ENCODE measurements at places on chromosomes 11 and 22. TPM values are rescaled to one million over a fixed set of nuclear protein-coding genes. Genes with fewer than 3 reads are reported as not detected.

- DNase-seq, result no peak
Measured at GRCh38 chr11:856397-856796, 13.7 kb downstream of the TSPAN4 start.

Gene CNIH2
- 2.2 TPM for total RNA-seq

Gene MYRF
- total RNA-seq, result 0.19 TPM

Gene AIP
- total RNA-seq, result 107 TPM

Gene DCHS1
- 12.4 TPM for total RNA-seq

- DNase-seq, result no peak
Measured at GRCh38 chr11:126145954-126146353, 65.5 kb downstream of the RPUSD4 start.

Gene HARBI1
- 5.8 TPM for total RNA-seq

Gene PDE3B
- 268 TPM for total RNA-seq

Gene ANKK1
- 2.8 TPM for total RNA-seq

DNA sequence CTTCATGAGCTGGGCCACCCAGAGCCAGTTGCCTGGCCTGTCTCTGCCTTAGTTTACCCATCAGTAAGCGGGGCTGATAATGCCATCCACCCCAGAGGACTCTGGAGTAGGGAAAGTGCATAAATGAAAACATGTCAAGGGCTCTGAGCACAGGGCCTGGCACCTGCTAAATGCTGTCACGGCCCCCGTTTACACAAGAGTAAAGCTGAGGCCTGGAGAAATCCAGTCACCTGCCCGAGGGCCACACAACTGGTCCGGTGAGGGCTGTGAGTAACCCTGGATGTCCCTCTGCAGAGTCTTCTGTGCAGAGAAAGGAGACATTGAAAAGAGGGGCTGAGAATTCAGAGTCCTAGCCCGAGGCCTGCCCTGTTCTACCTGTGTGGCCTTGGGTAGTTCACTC, 110.6 kb upstream of the ANO1 start:
- no peak for DNase-seq

- peak; percentile 37 for DNase-seq
Measured at GRCh38 chr11:85694385-85694980, 8.5 kb upstream of the CCDC89 start.

DNA sequence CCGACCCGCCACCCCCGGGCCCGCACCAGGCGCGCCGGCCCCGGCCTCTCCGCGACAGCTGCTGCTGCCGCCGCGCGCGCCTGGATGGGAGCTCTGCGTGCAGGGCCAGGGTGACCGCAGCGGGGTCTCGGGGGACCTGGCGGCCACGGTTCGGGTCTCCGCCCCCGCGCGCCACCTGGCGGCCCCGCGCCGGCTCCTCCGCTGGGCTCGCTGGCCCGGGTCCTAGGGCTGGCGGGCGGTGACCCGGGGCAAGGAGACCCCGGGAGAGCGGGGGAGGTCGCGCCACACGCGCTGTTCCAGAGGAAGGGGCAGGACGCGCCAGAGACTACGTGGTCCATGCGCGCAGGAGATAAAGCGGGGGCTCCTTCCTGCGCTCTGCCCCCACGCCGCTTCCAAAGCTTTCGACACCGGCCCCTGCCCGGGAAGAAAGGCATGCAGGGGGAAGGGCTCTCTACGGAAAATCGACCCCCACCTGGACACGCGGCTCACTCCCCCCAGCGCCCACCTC, 562 bp downstream of the SHANK2 start:
- DNase-seq, result no peak
